ENCODE measurements at places on chromosomes 5 and 9.

DNA sequence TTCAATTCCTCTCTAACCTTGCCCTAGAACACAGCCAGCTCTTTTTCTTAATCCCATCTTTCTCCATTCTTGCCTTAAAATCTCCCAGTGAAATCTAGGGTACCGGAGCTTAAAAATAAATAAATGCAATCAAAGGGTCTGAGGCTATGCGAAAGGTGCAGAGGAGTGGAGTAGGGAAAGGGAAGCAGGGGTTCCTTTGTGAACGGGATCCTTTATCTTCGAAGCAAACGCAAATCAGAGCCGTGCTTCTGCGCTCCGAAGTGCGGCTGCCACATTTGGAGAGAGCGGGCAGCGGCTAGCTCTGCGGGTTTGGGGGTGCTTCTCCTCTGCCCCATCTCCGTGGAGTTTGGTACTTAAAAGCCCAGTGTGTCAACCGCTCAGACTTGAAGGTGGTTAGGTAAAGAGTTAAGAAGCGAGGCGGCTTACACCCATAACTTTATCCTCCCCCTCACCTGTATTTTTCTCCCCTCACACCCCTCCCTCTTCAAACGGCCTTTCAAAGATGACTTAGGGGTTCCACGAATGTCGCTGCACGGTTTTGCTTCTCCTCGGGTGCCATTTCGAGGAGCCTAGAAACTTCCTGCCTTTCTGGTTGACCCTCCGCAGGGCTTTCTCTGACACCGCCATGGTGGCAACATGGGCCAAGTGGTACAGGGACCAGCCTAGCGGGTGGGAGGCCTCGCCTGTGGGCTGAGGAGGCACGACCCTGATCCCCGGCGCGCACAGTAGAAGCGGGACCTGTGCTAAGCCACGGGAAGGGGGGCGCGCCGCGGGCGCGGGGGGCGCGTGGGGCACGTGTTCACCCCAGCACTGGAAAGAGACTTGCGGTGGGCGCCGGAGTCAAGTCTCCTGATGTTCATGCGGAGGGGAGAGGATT is 31.7 kb upstream of the NFIB start:
- no peak for DNase-seq

DNA sequence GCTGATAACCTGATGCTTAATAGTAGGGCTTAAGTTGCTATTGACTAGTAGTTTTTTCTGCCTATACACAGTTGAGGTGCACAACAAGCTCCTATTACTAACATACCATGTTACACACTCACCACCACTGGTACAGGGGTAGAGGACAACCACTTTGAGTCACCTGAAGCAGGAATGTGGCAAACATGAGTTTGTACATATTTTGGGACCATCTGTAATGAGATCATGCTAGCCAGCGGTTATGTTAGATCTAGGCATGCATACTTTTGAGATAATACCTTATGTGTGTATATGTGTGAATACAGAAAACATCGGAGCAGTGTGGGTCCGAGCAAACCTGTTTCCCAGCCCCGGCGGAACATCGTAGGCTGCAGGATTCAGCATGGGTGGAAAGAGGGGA is 72.8 kb upstream of the NXNL2 start:
- DNase-seq, result no peak

DNA sequence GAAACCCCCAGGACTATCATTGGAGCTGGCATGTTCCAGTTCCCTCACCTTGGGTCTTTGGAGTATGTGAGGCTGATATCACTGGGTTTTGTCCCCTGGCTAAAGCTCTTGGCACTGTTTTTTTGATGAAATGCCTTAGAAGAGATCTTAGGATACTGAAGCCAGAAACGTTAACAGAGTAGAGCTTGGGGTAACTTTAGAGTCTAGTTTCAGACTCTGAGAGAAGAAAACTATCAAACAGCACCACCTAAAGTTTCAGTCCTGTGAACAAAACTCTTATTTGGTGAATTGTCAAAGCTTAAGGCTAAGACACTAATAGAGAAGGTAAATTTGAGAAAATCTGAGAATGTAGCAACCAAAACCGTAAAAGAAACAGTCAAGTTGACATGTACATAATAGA is 111.7 kb upstream of the PUM3 start:
- DNase-seq, result no peak

- DNase-seq, result no peak
Measured at GRCh38 chr9:76049341-76049740, 158.9 kb downstream of the PCSK5 start.

- DNase-seq, result peak; percentile 53
Measured at GRCh38 chr5:93800988-93801811, 59.8 kb upstream of the POU5F2 start.

DNA sequence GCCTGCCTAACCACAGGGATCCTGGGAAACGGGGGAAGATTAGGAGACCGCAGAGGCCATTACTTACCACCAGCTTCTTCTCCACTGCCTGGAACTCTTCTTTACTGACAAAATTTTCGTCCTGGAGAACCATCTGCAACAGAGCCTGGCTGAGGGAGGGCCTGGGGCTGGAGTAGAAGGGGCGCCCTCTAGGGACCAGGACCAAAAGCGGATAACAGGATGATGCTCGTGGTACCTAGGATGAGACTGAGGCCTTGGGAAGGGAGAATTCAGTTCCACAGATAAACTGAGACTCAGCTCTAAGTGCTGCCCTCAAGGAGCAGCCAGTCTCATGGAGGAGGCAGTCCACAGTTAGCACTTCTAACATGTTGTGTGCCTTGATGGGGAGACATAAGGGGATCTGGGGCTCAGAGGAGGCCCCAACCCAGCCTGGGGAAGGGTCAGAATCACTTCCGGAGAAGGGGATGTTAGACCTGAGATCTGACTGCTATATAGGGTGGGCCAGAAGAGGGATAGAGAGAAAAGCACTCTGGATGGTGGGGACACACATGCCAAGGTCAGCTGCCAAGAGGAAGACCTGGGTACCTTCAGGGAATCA is 1.2 kb downstream of the SPATA24 start:
- no peak for DNase-seq

- no peak for DNase-seq
Measured at GRCh38 chr5:158153508-158153907, 294.6 kb upstream of the CLINT1 start.

GRCh38 chr5:52837068-52837467 is 49.4 kb downstream of the ITGA1 start:
- no peak for DNase-seq

DNA sequence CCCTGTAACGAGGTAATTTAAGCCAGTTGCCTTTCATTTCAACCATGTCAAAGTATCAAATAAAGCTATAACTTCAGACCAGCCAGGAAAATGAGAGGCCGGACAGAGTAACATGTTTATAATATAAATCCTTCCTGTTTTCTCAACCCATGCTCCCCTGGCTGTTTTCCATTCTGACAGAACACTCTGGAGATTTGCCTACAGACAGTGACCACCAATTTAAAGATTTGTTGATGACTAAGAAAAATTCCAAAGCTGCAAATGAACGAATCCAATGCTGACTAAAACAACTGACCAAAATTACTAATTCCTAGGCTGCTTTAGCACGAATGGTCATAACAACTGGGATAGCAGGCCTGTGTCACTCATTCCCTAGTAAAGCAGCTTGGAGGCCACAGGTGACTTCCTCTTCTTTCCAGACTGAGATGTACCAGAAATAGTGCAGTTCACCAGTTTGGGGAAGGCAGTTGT is 141.4 kb downstream of the AOPEP start:
- DNase-seq, result no peak

DNA sequence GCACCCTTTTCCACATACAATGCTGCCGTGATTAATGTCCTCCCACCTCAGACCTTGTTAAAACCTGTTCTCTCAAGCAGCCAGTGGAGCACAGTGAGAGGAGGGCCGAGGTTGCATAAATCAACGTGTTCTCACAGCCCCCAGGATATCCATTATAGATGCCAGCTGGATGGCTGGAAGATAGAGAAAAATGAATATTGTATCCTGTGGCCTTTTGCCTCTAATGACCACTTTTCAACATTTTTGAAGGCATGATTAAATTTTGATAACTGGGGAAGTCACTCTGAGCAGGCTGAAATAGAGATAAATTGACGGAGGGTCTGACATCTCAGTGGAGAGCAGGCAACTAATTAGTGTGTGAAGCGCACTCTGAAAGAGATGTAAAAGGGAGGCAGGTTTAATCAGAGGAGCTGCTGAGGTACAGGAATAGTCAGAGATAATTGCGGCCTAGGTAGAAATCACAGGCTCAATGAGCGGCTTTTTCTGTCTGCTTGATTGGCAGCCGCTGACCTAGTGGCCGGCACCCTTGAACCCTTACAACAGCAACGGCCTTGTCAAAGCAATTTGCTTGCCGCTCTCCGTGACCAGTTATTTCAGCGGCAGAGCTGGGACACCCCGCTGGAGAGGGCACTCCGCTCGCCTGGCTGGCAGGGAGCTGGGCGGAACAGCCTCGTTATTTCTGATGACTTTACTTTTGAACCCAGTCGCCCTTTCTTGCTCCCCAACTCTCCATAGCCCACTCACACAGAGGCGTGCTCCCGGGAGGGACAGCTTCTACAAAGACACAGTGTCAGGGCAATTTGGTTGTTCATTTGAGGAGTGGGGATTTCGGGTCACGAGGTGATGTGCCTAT is 560.7 kb downstream of the PSAT1 start:
- DNase-seq, result no peak

DNA sequence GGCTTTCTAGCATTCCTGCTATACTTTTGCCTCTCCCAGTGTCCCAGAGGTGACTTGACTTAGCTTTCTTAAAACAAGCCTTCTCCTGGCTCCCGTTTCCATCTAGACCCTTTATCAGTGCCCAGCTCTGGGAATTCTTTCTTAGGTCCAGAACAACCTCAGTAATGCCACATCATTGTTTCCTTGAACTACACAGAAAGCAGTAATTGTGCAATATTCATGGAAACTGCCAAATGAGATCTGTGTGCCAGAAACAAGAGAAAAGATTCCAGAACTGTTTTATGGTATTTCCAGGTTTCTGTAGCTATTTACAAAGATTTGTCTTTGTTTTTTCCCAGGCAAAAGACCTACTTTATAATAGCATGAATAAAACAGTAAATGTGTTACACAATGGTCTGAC is 391.3 kb downstream of the SLCO4C1 start:
- DNase-seq, result no peak

- DNase-seq, result no peak
Measured at GRCh38 chr5:55407984-55408383, 100.2 kb downstream of the MTREX start.

- peak; percentile 73 for DNase-seq
Measured at GRCh38 chr9:89750117-89750791, 145.4 kb downstream of the GADD45G start.

DNA sequence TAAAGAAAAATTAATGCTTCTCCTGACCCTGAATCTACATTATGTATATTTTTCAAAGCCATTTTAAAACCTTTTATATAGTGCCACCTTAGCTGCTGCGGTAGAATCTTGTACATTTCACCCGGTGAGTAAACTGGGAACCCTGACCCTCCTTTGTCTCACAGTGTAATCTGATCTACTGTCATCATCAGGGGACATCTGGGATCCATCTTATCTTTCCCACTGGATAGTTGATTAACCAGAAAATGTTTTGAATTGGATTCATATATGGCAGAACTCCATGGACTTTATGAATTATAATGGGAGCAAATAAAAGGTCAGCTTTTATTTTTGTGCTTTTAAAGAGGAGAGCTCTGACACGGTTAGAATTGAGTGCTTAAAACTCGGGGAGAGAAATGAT is 95.0 kb downstream of the ADAMTSL1 start:
- peak; percentile 60 for DNase-seq

DNA sequence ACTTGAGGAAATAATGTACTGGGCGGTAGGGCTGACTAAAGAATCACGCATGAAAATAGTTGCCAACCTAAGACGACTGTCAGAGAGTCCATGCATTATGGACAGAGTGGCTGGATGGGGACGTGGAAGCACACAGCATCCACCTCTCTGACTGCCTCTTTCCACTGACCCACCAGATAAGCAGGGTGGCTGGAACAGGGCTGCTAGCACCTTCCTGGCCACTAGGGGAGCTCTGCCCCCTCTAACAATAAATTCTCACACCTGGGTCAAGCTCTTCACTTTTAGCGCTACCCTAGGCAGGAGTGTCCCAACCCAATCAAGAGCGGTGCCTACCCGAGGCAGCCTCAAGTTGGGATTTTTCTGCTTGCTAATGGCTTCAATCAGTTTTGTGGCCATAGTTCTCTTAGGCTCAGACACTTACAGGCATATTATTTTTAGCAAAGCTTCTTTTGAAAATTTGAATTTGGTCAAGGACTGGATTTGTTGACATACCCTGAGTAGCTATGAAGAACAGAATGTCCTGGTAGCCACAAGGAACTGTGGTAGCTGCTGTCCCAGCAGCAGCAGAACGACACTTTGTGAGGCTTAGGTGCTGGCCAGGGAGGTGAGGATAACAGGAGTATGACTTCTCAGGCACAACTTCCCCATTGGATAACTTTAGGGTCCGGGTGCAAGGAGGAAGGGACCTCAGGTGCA is 6.9 kb upstream of the TPM2 start:
- peak; percentile 36 for DNase-seq

GRCh38 chr9:37408933-37409710 is 13.4 kb upstream of the GRHPR start:
- no peak for DNase-seq

DNA sequence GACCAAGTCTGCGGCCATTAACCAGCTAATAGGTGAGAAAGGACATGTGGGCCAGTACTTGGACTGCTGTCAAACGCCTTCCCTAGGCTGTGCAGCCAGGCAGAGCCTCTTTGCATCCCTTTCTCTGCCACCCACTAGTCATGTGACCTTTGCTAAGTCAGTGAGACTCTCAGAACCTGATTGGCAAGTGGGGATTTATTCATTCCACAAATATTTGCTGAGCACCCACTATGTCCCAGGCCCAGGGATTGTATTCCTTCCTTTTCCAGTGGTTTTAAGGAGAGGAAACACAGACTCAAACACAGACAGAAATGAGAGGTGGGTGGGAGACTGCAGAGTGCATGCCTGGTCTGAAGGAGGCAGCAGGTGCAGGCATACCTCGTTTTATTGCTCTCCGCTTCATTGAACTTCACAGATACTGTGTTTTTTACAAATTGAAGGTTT is 71.6 kb upstream of the GALNT10 start:
- DNase-seq, result no peak

DNA sequence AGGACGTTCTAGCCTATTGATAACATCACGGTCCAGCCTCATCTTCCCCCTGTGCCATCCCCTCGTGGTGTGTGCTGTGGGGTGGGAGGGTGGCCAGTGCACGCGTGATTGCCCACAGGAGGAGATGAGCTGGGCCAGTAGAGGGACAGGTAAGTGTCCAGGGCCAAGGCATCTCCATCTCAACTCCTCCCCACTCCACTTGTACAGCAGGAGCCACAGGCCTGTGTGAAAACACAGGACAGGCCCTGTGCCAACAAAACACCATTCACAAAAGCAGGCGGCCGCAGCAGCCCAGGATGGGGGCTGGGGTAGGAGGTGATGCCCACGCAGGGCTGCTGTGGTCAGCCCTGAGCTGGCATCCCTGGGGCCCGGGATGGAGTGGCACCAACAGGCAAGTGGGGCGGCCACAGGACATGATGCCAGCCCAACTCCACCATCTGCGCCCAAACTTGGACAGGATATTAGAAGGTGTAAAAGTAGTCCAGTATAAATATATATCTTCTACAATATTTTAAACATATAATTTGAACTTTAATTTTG is 32.6 kb downstream of the TPPP start:
- DNase-seq, result no peak

DNA sequence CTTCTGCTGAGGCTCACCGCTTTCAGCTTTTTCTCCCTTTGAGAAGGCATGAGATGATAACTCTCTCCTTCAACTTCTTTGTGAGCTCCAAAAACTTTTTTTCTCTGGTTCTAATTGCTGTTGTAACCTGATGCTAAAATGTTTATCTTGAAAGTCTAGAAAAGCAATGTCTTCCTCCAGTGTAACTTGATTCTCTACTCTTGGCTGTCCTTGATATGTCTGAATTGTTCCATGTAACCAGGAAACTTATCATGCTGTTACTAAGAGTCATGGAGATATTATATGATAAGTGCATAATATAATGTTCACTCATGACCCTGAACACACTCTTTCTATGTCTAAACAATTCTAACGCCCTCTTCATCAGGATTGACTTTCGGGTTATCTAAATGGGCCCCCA is 128.0 kb upstream of the ABCA1 start:
- DNase-seq, result no peak

Data from NCI-H1105 treated with DMSO at 0.1 percent for 48 hours (cell line).